ENCODE measurements at places on chromosomes 7 and 10.

DNA sequence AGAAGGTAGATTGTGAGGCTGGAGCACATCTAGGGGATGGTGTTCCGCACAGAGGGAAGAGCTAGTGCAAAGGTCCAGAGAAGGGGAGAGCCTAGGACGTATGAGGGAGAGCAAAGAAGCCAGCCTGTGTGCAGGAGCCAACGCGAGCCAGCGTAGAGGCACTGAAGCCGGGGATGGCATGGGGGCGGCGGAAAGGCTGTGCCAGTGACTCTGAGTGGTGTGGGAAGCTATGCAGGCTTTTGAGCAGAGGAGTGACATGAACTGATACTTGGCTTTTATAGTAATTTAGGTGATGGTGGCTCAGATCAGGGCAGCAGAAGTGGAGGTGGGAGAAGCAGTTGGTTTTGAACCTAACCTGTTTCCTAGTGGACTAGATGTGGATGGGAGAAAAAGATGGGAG lies 65.8 kb downstream of the ATXN7L1 start:
- no peak for DNase-seq

- DNase-seq, result peak; percentile 47
Observed at GRCh38 chr7:18520450-18521235, 25.1 kb downstream of the HDAC9 start.

DNA sequence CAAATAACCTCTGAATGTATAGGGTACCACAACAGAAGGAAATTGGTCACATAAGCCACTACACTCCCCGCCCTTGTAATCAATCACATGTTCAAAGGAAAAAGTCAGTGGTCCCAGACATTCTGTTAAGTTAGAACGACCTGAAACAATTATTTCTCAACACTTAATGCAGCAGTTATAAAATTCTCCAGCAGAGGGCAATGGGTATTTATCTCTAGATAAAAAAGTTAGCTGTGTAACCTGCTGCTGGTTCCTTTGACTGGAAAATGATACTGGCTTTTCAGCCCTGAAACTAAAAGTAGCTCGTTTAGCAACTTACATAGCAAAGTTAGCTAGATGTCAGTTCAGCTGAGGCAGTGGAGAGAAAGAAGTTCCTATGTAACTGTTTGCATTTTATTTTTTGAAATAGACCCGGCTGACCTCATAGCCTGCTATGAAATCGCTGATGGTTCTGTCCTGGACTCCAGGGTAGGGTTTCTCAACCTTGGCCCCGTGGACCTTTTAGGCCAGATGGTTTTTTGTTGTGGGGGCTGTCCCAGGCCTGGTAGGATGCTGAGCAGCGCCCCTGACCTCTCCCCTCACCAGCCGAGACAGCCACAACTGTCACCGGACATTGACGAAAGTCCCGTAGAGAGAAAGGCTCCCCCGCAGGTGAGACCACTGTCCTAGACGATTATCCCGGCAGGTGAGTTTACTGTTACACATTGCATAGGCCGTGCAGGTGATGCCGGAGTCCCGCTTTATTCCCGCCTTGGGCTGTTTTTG lies 40.2 kb upstream of the PROSER2 start:
- peak; percentile 77 for DNase-seq

GRCh38 chr10:102906507-102906906 lies 11.6 kb upstream of the CNNM2 start:
- DNase-seq, result no peak

GRCh38 chr7:138890499-138891445 lies 90.4 kb downstream of the KIAA1549 start:
- peak; percentile 84 for DNase-seq

DNA sequence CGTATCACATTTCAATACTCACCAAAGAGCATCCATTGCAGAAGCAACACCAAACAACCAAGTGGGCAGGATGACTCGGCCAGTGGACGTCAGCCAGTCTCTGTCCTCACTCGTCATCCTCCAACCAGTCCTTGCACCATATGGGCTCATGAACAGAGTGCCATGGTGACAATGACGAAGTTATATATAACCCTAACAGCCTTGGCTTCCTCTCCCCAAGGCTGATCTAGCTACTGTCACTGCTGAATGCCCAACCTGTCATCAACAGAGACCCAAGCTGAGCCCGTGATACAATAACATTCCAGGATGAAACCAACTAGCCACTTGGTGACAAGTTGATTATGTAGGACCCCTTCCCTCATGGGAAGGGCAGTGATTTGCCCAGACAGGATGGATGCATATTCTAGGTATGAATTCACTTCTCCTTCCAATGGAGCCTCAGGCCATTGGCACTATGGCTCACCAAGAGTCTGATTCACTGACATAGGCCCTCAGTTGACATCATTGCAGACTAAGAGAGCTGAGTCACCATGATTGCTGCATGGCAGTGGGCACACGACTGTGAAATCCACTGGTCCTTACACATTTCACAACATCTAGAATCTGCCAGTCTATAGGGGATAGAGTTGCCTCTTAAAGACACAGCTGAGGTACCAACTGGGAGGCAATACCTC lies 26.3 kb upstream of the PPIF start:
- DNase-seq, result peak; percentile 96

DNA sequence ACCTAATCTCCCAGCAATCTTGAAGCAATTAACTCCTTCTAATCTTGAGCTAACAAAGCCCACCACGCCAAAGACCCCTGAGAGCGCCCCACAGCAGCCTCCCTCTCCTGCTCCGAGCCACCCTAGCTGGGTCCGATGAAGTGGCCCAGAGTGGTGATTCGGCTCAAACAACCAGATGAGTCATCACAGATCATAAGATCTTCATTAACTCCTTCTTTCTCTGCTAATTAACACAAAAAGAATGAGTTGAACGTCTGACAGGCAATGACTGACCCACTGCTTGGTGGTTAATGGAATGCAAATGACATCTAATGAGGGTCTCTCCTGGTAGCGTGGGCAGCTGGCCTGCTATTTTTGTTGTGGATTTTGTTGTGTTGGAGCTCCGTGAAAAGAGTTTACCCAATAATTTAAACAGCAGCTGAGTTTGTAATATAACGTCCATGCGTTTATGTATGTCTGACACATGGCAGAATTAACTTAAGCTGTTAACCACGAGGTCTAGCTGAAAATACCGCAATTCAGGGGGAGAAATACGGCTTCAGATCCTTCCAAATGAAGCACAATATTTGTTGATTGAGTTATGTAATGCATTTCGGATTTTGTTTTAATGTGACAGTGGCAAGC lies 161.4 kb downstream of the RAB11FIP2 start:
- DNase-seq, result no peak

DNA sequence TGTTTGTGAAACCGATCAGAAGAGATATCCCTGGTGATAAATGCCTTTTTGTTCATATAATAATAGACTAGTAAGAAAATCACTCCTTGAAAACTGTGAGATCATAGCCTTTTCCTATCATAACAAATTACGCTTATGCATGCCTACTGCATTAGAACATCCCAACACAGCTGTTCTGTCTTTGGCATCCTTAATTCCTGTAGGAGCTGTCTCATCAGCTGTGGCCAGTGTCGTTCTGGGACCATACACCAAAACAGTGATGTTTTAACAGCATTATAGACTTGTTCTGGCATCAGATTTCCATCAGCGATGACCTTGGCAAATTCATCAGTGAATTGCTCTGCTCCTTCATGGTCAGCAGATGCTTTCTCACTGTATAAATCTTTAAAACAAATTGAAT lies 423.6 kb upstream of the LRGUK start:
- DNase-seq, result peak; percentile 30

DNA sequence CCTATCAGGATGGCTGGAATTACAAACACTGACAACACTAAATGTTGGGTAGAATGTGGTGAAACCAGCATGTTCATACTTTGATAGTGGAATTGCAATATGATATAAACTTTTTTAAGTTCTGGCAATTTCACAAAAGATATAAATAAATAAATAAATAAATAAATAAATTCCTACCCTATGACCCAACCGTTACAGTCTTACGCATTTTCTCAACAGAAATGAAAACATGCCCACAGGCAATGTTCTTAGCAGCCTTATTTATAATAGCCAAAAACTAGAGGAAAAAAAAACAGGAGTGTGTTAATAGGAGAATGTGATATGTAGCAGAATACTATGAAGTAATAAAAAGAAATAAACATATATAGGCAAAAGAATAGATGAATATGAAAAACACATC lies 318.9 kb downstream of the IPMK start:
- DNase-seq, result no peak

DNA sequence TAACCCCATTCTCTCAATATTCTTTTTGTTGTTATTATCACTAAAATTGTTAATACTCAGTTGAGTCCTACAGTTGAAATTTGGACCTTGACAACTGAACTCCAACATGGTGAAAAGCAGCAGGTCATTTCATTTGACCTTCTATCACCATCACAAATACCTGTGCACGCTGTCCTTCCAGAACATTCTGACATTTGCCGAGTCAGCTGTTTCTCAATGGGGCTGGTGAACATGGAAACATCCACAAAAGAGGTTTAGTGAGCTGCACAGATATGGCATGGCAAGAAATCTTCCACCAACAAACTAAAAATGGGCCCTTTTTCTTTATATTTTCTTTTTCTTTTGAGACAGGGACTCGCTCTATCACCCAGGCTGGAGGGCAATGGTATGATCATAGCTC lies 169.7 kb downstream of the ZNF438 start:
- DNase-seq, result no peak

GRCh38 chr10:27153845-27154193 lies 365 bp downstream of the YME1L1 start:
- DNase-seq, result peak; percentile 21

DNA sequence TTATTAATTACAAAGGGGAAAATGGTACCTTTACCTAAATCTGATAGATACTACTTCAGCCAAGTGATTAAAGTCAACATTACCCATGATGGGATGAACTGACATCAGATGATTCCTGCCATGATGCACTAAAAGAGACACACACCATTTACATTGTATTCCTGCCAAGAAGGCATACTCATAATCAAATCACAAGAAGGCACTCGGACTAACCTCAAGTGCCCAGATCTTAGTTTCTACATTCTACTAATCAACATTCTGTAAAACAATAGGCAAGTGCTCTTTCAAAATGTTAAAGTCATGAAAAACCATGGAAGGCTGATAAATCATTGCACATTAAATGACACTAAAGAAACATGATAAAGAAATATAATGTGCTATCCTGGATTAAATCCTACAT lies 44.4 kb downstream of the SLC35G1 start:
- no peak for DNase-seq

DNA sequence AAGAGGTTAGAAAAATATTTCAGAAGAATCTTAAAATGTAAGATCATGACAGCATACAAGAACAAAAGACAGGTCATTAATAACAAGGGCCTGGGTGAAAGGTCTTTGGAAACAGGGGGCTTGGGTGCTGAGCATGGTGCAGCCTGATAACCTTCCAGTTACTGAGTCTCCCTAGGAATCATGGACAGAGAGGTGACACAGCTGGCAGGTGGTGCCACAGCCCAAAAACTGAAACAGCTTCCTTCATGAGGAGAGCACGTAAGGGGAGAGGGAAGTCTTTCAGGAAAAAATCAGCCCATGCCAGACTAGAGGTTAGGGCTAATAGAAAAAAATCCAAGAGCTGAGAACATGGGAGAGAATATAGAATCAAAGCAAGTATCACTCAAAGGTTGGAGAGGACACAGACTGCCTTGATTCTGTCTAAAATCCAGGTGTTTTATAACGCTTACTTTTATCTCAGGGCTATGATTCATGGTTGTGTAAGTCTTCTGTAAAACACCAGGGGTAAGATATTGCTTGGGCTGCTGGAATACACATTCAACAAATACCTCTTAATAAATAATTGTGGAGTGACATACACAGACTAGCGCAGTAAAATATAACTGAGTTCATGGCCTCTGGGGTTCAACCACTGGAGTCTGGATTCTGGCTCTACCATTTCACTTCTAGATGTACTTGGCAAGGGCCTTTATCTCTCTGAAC lies 88.1 kb downstream of the SEMA3C start:
- DNase-seq, result peak; percentile 47

DNA sequence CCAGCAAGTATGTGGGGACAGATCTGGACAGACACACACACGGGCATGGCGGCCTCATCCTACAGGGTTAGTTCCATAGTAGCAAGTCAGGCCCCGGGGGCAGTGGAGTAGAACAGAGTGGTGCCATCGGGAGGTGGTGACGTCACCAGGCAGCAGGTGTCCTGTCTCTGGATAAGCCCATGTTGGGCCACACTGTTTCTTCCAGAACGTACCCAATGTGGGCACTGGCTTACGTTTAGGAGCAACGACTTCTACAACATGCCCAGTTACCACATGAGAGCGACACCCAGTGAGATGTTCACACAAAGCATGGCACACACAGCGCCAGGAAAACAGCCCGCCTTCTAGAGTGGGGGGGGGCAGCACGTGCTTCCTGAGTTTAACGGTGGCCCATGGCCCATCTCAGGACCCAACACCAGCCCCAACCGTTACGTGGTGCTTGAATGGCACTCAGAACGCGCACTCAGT lies 67.8 kb downstream of the CTBP2 start:
- no peak for DNase-seq

- DNase-seq, result no peak
Observed at GRCh38 chr7:1853986-1854865, 184.1 kb downstream of the ELFN1 start.

DNA sequence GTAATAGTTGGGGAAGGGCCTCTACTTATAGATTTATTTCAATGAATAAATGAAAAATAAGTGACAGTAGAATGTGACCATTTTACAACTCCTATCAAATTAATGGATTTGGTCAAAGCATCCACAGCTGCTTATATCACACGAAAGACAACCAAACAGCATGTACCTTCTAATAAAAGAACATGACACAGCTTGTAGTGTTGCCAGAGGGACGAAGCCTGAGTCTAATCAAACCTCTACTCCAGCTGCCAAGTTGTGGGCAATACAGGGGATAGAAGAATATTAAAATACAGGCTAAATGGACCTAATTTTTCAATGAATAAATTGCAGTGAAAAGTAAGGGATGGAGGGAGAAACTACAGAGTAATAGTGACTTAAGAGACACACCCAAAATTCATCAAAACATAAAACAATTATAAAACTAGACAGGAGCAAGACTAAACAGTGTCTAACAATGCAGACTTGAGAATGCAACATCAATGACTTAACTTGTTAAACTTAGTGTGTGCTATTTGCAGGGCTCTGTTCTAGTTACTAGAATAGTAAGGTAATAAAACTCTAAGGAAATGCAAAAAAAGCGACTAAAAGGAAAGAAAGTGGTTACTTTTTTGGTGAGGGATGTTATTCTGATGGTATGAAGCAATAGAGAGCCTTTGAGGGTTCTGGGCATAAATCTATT lies 853.8 kb downstream of the GRM8 start:
- no peak for DNase-seq

DNA sequence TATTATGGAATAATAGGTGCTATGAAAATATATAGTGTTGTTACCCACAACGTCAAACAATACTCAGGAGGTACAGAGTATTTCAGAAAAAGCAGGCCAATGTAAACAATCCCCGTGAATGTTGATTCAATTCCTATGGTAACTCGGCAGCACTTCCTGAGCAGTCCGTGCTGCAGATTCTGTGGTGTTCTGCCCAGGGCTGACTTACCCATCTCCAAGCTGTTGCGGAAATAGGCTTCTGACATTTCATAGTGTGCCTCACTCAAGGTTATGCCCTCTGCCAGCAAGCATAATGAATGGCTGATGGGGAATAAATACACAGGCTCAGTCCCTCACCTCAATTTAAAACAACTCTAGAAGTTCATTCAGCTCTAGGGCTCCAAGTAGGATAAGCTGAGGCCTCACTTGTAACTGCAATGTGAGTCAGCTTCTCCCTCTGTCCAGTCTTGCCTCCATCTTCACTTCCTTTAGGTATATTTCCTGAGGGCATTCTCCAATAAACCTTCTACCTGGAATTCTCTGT lies 177.6 kb downstream of the GNAI1 start:
- peak; percentile 52 for DNase-seq

- DNase-seq, result no peak
Observed at GRCh38 chr10:132497861-132498561, 39.6 kb upstream of the INPP5A start.

- DNase-seq, result no peak
Observed at GRCh38 chr10:28788762-28789161, 111.4 kb downstream of the BAMBI start.

Measured in kidney tubule cell (primary cell).